ENCODE measurements at places on chromosomes 1 and 21.

DNA sequence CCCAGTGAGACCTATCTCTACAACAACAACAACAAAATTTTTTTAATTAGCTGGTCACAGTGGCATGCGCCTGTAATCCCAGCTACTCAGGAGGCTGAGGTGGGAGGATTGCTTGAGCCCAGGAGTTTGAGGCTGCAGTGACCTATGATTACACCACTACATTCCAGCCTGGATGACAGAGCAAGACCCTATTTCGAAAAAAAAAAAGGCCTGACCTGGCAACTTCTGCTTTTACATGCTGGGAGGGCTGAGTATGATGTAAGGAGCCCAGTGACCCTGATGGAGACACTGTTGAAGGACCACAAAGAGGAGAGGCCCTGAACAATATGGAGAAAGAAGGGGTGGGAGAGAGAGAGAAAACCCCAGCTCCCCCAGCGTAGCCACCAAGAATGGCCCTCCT lies 9.2 kb upstream of the VPS26C start:
- no peak for DNase-seq

- DNase-seq: no peak
These were observed 1.7 kb downstream of the SEMA6C start for GRCh38 chr1:151144474-151145303.

DNA sequence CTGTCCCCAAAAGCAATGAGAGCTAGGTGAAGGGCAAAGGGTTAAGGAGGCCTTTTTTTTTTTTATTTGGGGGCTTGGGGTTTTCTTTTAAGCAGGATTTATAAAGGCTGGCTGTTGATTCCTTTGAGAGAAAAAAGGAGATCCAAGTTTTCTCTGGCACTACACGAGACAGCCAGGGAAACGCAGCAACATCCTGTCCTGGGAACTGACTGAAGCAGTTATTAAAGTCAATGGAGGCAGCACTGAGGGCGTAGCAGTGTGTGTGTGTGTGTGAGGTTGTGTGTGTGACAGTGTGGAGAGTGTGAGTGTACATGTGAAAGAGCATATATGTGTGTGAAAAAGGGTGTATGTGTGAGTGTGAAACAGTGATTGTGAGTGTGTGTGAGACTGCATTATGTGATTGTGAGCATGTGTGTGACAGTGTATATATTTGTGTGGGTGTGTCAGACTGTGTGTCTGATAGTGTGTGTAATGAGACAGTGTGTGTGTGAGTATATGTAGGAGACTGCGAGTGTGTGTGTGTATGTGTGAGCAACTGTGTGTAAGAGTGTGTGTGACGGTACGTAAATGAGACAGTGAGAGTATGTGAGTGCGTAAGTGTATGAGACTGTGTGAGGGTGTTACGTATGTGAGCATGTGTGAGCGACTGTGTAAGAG lies 65.9 kb upstream of the TIAM1 start:
- DNase-seq: no peak

- no peak for DNase-seq
These were observed 37.1 kb upstream of the CYP4B1 start for GRCh38 chr1:46761740-46762139.

- DNase-seq: no peak
These were observed 9.6 kb downstream of the P3H1 start for GRCh38 chr1:42756956-42757891.

DNA sequence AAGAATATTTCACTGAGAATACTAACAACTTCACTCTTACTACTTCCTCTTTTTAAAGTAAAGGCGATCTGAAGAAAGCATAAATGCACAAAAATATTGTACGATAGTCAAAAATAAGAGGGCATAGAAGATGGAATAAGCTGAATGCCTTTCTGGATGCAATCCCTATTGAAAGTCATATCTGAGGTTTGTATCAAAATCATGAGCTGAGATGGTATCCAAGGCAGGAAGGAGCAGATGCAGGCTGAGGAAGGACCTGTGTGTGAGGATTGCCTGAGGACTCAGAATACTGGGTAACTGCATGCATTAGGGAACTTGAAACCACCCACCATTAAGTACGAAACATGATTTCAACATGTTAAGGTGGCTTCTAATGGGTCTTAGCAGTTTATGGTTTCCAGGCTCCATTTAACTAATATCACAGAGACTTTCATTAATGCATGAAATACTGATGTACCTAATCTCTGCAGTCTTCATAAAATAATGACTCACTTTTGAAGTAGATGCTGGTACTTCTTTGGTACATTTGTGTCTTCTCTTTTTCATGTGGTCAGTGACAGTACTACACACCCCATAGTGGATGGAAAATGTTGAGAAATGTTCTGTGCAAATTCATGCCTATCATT lies 29.6 kb upstream of the RGS1 start:
- no peak for DNase-seq

GRCh38 chr1:204409836-204410687 lies 1.6 kb downstream of the PPP1R15B start:
- DNase-seq: no peak

DNA sequence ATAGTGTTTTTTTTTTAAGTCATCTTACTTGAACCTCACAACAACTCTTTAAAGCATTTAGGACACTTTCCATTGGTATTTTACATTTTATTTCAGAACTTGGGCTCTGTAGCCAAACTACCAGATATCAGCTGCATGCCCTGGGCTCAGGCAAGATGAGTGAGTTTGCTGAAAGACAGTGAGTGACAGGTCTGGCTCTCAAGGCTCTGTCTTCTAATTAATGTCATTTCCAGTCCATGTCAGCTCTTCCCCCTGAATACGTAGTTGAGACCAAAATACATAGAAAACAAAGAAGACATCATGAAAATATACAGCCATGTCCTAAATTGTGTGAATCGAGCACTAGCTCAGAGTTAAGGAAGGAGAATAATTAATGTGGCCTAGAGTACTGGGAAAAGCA lies 39.7 kb downstream of the PRRX1 start:
- no peak for DNase-seq

- no peak for DNase-seq
These were observed 7.0 kb upstream of the TRIT1 start for GRCh38 chr1:39890273-39890672.

- no peak for DNase-seq
These were observed 1.7 kb downstream of the GABPB2 start for GRCh38 chr1:151072224-151072623.

GRCh38 chr1:90074566-90074965 lies 79.7 kb downstream of the ZNF326 start:
- no peak for DNase-seq

DNA sequence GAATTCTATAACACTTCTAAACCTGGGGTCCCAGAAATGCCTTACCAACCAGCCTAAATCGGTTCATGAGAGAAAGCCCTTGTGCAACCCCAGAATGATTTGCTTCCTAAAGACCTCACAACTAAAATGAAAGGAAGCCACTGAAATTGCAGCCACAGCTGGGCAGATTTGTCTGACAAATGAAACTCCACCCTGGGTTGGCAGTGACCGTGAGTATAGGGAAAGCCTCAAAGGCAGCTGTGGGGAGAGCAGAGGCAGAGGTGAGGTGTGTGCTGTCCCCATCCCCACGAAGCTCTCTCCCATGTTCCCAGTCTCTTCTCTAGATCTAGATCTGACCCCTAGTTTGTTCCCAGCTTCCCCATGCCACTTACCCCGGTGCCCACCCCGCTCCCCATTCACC lies 23.1 kb downstream of the RHBDL2 start:
- DNase-seq: no peak

- no peak for DNase-seq
These were observed 200.8 kb upstream of the DPYD start for GRCh38 chr1:98121646-98122045.

GRCh38 chr1:160410406-160411005 lies 10.1 kb downstream of the VANGL2 start:
- no peak for DNase-seq

- DNase-seq: no peak
These were observed 15.1 kb downstream of the OR6F1 start for GRCh38 chr1:247701338-247701737.
